ENCODE measurements at places on chromosomes 7 and 10. TPM values are rescaled to one million over a fixed set of nuclear protein-coding genes. Genes with fewer than 3 reads are reported as not detected.

DNA sequence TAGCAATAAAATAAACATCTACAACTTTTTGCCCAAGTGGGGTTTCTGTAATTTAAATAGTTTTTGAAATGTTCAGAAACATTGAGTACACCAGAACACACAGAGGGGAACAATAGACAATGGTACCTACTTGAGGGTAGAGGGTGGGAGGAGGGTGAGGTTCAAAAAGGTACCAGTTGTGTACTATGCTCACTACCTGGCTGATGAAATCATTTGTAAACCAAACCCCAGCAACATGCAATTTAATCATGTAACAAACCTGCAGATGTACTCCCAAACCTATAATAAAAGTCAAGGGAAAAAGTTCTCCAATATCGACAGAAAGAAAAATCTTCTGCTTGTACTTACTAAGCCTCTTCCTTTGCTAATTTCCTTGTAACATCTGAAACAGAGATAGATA lies 4.2 kb upstream of the TES start:
- DNase-seq, result no peak

DNA sequence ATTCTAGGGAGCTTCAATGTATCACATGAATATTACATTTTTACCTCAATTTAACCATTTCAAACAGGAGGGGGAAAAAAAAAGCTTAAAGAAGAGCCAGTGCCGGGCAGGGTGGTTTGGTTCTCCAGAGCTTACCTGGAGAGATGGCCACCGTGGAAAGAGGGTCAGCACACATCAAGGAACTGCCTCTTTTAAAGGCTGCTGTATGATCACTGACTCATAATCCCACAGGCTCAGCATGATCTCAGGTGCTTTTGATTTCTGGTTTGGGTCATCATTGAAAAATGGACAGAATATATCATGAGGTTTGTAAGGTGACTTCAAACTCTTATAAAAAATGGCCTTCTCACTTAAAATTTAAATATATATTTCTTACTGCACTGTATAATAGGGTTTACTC lies 67.5 kb upstream of the MDFIC start:
- DNase-seq, result no peak

DNA sequence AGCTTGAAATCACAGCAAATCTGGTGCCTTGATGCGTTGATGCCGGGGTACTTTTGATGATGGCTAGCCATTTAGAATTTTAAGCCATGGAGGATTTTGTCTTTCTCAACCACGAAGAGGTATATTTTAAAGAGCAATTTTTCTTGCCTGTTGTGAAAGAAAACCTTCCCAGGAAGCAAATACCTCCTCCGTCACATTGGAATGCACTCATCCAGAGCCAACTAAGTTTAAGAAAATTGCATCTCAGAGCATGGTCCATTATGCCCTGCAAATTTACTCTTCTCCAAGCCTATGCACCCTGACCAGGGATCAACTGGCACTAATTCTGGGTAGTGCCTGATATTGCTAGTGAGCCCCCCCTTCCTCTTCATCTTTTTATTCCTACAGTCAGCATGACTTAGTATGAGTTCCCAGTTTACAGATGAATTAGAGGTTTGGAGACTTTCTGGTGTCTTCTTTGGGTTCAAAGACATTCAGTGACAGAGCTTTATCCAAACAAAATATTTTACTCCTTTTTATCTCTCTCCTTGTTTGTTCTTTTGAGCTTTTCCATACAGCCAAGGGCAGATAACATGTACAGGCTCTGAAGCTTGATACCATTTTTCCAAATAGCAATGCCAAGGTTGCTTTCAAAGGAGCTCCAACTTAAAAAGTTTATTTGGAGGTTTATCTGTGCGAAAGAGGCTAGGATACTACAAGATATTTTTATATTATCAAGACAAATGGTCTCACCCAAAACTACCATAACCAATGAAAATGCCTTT lies 56.6 kb upstream of the ANK3 start:
- no peak for DNase-seq

- no peak for DNase-seq
Observed at GRCh38 chr10:78868861-78869260, 199.9 kb upstream of the ZMIZ1 start.

GRCh38 chr10:107169516-107169915 lies 5.0 kb upstream of the SORCS1 start:
- DNase-seq, result no peak

- DNase-seq, result no peak
Observed at GRCh38 chr10:65891073-65891981, 1034.5 kb upstream of the LRRTM3 start.

DNA sequence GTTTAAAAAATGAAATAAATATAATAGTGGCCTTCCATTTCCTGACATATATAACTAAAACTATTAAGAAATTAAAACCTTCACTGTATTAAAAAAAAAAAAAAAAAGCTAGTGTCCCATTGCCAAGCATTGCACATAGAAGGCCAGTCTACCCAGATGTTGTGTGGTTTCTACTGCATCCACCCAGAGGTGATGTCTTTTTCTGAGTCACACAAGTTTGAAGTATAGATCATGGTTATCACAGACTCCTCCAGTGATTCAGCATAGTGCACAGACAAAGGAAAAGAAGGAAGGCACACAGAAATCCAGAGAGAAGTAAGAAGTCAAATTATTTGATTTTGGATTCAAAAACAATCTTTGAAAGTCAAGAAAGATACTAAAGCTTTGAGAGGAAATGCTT lies 429.0 kb downstream of the ETV1 start:
- DNase-seq, result no peak

DNA sequence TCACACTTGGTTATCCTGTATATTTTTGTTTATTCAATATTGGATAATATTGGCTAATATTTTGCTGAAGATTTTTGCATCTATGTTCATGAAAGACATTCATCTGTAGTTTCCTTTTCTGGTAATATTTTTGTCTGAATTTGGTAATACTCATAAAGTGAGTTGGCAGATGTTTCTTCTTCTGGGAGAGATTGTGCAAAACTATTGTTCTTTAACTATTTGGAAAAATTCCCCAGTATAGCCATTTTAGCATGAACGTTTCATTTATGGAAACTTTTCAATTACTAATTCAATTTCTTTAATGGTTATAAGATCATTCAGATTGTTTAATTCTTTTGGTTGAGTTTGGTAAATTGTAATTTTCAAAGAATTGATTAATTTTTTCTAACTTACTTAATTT lies 560.8 kb upstream of the FZD8 start:
- no peak for DNase-seq

DNA sequence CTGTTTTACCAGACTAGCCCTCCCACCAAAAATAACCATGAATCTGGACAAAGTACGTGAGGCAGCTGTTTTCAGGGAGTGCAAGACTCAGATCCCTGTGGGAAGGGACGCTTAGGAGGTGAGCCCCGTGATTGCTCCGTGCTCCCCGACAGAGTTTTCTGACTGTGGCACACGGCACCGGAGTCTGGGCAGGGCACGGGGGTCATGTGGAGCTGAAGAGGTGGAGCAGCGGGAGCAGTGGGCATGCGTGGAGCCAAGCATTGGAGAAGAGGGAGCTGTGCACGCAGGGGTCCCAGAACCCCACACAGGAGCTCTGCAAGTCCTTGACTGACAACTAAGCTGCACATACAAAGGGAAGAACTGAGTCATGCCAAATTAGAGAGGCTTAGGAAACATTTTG lies 11.1 kb upstream of the CAMK2B start:
- DNase-seq, result no peak

GRCh38 chr7:145263886-145264285 lies 428.0 kb upstream of the TPK1 start:
- DNase-seq, result no peak

DNA sequence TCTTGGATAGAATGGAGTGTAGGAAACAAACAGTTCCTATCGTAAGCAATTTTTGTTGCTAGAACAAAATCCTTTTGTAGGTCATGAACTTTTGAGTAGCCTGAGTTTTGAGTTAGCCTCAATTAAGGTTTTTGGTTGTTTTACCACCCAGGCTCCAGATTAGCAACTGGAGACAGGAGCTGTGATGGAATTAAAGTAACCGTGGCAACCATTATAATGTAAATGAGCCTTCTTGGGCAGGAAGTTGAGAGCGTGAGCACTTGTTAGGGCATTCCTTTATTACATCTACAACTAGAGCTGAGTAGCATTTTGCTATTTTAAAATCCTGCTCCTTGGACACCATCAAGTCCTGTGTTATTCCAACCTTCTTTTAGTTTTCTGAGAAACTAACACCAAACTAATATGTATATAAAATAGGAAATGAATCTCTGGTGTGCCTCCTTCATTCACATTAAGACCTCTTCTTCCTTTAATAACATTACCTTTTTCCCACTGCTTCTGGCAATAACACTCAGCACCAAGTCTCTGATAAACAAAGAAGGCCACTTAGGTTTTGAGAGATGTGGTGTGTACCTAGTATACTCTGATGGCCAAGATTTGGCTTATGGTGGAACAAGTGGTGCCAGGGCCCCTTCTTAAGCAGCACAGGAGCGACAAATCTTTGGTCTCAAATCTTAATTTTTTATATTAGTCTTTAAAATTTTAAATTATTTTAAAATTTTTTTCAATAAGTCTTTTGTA lies 34.0 kb downstream of the AHCYL2 start:
- no peak for DNase-seq

- no peak for DNase-seq
Observed at GRCh38 chr10:92244796-92245195, 46.1 kb downstream of the CPEB3 start.

DNA sequence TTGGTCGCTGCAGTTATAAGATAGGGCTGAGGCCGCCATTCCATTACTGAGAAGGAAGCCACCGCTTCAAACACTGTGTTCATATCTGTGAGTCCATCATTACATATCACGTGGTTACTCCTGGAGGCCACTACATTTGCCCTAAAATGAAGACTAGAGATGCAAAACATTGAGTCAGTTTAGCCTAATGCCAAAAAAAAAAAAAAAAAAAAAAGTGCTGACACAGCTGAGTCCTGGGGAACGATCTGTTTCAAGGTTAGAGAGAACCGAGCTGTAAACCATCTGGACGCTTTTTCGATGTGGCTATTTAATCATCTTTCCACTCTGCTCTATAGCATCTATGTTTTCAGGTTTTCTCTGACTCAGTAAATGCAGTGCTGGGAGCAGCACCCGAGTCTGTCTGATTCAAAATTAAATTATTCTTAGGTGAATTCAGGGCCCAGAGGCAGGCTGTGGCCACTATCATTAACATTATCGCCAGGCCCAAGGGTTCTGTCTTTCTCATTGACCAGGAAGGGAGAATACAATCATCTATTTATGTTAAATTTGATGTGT lies 449.1 kb downstream of the PAXIP1 start:
- DNase-seq, result no peak

GRCh38 chr10:126009650-126010049 lies 113.3 kb downstream of the FANK1 start:
- DNase-seq, result no peak

DNA sequence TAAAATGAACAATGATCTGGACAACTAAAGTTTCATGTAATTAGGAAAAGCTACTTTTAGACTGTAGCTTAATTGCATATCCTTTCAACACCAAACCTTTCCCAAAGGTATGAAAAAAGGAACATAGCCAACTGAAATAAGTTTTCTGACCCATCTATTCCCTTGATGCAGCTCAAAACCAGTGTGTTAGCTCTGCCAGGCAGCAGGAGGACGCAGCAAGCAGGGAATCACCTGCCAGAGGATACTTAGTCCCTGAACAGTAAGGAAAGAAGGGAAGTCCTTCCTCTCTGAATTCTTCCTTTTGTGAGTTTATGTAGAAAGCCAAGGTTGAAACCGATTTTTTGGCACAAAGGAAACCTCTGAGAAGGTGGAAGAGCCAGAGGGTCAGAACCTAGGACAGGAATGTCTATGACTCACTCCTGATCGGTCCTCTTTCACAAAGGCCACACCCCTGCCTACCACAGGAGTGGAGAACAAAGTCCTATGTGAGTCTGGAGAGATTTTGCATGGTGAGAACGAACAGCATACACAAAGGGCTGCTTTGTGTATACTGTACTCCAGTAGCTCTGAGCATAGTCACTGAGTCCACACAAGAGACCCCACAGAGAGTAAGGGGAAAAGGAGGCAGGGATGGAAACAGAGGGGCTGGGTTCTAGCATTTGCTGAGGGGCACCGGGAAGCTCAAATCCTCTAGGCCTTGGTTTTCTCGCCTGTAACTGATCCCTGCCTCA lies 68.8 kb upstream of the GSDME start:
- DNase-seq, result no peak

- no peak for DNase-seq
Observed at GRCh38 chr10:90319188-90319914, 538.5 kb downstream of the HTR7 start.

GRCh38 chr10:29839826-29840515 lies 205.2 kb upstream of the SVIL start:
- DNase-seq, result no peak

- DNase-seq, result no peak
Observed at GRCh38 chr7:139896288-139896687, 67.2 kb downstream of the TBXAS1 start.

- no peak for DNase-seq
Observed at GRCh38 chr10:49518982-49519578, 19.8 kb downstream of the ERCC6 start.

- DNase-seq, result no peak
Observed at GRCh38 chr10:68221196-68221595, 10.7 kb downstream of the ATOH7 start.

GRCh38 chr7:129213828-129214227 lies 11.0 kb upstream of the AHCYL2 start:
- no peak for DNase-seq

GRCh38 chr10:123729523-123729922 lies 63.4 kb downstream of the GPR26 start:
- DNase-seq, result no peak

Gene UPK3BL2
- 6.1 TPM for polyA plus RNA-seq

Gene CFTR
- not detected for polyA plus RNA-seq

Gene EMX2
- polyA plus RNA-seq, result 0.51 TPM

Gene CHN2
- polyA plus RNA-seq, result not detected

Gene UNC5B
- polyA plus RNA-seq, result 17.5 TPM

Gene ZNF92
- polyA plus RNA-seq, result 1.3 TPM

Gene CFAP70
- 0.37 TPM for polyA plus RNA-seq

Gene TUBAL3
- not detected for polyA plus RNA-seq

Gene ZNF33B
- polyA plus RNA-seq, result 4.8 TPM

Gene KEL
- 0.31 TPM for polyA plus RNA-seq

Gene PPP3CB
- 18.6 TPM for polyA plus RNA-seq

Gene MYO3A
- polyA plus RNA-seq, result not detected

Gene GPR141
- not detected for polyA plus RNA-seq

Gene HOXA13
- 4.6 TPM for polyA plus RNA-seq

Gene POLR2J2
- polyA plus RNA-seq, result 4.5 TPM

Gene PLXDC2
- 0.47 TPM for polyA plus RNA-seq

Gene CALCR
- polyA plus RNA-seq, result not detected

Gene SKAP2
- polyA plus RNA-seq, result 5.2 TPM

Gene BRI3
- polyA plus RNA-seq, result 163 TPM

Gene PTER
- polyA plus RNA-seq, result 9.3 TPM

Gene OSBPL3
- 26.5 TPM for polyA plus RNA-seq

Gene ADRA2A
- polyA plus RNA-seq, result 0.25 TPM

Gene ZSWIM8
- 82.0 TPM for polyA plus RNA-seq

Gene GIMAP1
- polyA plus RNA-seq, result not detected

Gene SLC13A4
- 0.04 TPM for polyA plus RNA-seq

Gene SPDYE5
- 0.04 TPM for polyA plus RNA-seq

Gene CYP2C19
- not detected for polyA plus RNA-seq

Measured in BJ (cell line).